Activated CD4-positive, alpha-beta T cell treated with anti-CD3 and anti-CD28 coated beads, Interleukin-2, Interleukin-4, amounts not matched to agents 100 ng/mL and 50 ng/mL, durations not matched to agents 16 hours and 8 hours (primary cell): ENCODE measurements at places on chromosomes 11 and 22.

DNA sequence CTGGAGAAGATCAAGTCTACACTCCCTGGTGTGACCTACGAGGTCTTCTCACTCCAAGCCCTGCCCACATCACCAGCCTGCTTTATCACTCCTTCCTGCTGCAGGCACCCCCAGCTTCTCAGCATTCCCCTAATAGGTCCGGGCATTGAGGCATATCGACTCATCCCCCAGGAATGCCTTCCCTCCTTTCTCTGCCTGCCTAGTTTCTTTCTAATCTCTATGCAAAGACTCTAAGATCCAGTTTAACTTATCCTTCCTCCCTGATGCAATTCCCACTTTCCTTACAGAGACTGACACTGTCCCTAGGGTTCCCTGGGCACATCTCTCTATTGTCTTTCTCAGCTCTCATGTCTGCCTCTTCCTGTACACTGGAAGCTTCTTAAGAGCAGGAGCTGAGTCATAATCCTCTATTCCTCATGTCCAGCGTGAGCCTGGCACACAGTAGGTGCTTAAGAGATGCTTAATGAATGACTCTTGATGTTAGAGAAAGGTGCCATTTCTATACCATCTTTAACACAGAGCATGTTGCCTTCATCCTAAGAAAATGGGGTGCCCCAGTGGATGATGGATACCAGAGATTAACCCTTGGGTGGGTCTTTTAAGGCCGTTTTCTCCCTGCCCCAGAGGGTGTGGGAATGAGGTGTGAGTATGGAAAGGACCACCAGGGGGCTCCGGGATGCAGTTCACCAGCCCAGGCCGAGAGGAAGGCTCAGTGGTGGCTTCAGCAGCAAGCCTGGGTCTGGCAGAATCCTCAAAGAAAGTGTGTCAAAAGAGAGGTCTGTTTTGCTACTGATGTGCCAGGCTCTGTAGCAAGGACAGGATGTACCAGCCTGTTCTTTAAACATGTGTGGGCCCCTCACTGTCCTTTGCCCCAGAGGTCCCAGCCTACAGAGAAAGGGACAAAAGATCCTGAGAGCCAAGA lies 34.7 kb downstream of the PARVA start:
- DNase-seq = peak; percentile 32

DNA sequence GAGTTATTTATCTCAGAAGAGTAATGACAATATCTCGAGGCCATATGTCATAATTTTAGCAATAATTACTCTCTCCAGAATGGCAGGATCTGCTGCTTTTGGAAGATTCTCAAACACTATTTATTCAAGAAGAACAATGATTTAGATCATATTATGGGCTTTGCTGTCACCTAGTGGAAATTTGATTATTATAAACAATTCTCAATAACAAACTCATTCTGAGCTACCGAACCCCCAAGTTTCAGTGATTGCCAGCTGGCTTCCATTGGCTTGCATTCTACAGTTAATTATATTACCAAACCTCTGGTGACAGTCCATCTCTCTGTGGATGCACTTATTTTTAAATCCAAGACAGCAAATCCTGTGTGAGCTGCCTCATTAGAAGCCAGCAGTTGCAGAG lies 27.9 kb upstream of the SLC36A4 start:
- DNase-seq = peak; percentile 8

DNA sequence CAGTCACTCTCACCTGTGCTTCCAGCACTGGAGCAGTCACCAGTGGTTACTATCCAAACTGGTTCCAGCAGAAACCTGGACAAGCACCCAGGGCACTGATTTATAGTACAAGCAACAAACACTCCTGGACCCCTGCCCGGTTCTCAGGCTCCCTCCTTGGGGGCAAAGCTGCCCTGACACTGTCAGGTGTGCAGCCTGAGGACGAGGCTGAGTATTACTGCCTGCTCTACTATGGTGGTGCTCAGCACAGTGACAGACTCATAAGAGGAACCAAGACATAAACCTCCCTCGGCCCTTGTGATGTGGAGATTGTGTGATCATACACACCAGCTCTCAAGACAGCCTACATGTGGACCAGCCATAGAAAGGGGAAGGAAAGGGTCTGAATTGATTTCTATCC lies 113.3 kb downstream of the ZNF280B start:
- DNase-seq = no peak

DNA sequence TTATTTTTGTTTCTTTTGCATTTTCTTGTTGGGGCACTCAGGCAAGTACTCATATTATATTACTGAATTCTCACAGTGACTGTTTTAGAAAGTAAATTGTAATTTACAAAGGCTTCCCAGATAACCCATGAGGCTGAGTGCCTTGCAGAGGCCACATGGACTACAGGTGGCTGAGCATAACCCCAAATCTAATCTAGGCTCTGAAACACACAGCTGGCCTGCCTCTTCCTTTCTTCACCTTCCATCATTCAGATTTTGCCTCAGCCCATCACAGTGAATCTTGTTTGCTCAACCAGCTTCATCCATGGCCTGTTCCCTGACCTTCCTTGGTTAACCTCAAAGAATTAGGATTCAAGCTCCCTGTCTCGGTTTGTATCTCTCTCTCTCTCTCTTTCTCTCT lies 78.5 kb upstream of the PRDM11 start:
- no peak for DNase-seq

- no peak for DNase-seq
These were observed 6.5 kb downstream of the TMEM25 start for GRCh38 chr11:118537409-118537980.

GRCh38 chr22:41550952-41551491 lies 6.8 kb upstream of the POLR3H start:
- no peak for DNase-seq

- no peak for DNase-seq
These were observed 12.5 kb upstream of the SMIM35 start for GRCh38 chr11:118098996-118099837.

DNA sequence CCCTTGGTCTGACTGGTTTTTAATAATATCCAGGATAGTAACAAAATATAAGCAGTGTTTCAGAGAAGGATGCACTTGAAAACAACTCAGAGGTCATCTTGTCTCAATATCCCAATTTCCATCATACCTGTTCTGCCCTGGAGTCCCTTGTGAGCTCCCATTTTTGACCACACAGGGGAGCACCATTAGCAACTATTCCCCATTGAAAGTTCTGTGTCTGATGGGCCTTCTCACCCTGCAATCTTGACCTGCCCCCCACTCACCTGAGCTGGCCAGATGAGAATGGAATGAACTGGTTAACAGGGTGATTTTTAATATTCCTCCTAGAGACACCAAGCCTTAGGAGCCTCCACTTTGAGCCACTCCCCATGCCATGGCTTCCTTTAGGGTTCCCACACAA lies 3.8 kb upstream of the CAPN5 start:
- DNase-seq = no peak
